ENCODE measurements at places on chromosomes 7 and 10.
A peak's percentile ranks its signal among the peaks of the same experiment; 100 is the strongest.

- DNase-seq = no peak
These were observed 133.3 kb upstream of the LAMB4 start for GRCh38 chr7:108263425-108263824.

- DNase-seq = no peak
These were observed 940 bp upstream of the PSD start for GRCh38 chr10:102419269-102420180.

DNA sequence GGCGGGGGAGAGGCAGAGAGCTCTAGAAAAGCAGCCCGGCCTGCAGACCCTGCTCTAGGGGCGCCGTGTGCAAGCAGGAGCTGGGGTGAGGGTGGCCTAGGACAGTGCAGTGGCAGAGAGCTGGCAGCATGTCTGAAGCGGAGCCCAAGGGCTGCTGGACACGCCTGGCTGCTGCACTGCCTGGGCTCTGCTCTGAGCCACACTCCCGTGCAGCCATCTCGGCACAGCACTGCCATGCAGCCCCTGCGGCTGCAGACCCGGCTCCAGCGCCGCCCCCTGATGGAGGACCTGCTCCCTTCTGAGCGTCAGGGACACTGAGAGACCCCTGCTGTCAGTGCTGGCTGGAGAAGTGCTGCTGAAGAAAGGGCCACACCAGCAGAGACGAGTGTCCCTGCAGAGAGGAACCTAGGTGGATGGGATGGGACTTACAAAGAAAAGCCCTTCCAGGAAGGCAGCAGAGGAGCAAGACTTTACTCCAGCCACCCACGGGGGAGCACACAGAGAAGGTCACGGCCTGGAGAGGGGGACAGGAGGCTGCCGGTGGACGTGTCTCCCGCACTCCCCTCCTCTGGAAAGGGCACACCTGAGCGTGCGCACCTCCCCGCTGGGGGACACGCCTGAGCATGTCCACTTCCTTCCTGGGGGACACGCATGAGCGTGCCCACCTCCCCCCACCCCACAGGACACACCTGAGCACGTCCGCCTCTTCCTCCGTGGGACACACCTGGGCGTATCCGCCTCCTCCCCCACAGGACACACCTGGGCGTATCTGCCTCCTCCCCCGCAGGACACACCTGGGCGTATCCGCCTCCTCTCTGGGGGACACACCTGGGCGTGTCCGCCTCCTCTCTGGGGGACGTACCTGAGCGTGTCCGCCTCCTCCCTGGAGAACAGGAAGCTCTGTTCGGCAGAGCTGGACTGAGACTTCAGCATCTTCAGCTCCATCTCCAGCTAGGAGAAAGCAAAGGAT, 252.9 kb downstream of the MAD1L1 start:
- no peak for DNase-seq

- no peak for DNase-seq
These were observed 30.1 kb upstream of the PAXIP1 start for GRCh38 chr7:155032978-155033377.

- no peak for DNase-seq
These were observed 578.2 kb downstream of the PARD3 start for GRCh38 chr10:34236931-34237330.

DNA sequence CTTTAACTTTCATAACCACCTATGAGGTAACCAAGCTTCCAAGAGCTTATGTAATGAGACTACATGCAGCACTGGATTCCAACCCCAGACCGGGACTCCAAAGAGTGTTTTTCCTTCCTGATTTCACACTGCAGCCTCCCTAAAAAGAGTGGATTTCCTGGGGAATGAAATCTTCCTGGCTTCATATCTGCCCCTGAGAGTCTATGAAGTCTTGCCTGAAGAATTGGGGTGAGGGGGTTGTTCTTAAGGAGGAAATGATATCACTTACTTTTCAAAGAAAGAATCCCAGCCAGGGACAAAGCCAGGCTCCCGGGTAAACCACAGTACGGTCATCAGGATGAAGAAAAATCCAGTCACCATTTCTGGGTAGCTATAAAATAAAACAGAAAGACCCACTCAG, 29.7 kb downstream of the STMP1 start:
- DNase-seq = no peak

DNA sequence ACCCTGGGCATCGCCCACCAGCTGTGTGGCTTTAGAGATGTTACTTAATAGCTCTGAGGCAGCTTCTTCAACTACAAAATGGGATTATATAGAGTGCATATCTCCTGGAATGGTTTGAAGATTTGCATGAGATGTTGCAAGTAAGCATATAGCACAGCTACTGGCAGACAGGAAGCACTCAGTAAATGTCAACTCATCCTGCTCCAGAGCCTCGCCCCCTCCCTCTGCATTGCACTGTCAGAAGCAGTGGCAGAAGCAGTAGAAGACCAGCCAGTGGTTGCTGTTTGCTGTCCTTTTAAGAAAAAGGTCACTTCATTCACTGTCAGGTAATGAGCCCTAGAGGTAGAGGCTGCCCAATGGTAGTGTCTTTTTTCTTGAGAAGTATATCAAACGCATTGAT, 180.0 kb upstream of the GHITM start:
- no peak for DNase-seq

DNA sequence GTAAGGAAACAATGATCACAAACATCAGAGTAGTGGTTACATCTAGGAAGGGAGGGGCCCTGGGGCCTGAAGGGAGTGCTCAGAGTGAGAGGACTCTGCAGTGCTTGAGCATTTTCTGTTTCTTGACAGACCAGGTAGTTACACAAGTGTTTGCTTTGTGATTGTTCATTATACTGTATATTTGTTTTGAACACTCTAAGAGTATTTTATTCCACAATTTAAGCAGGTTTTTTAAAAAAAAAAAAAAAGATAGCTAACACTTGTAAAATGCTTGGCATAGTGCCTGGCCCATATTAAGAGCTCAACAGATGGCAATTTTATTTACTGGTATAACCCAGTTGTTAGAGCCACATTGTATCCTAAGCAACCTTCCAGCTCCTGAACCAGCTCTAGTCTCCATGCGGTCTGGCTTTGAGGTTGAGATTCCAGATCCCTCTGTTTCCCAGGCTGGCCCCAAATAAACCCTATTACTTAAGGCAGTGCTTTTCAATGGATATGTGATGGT, 20.1 kb upstream of the ATXN7L1 start:
- no peak for DNase-seq

GRCh38 chr10:94038024-94038423, 44.3 kb downstream of the PLCE1 start:
- DNase-seq = no peak

DNA sequence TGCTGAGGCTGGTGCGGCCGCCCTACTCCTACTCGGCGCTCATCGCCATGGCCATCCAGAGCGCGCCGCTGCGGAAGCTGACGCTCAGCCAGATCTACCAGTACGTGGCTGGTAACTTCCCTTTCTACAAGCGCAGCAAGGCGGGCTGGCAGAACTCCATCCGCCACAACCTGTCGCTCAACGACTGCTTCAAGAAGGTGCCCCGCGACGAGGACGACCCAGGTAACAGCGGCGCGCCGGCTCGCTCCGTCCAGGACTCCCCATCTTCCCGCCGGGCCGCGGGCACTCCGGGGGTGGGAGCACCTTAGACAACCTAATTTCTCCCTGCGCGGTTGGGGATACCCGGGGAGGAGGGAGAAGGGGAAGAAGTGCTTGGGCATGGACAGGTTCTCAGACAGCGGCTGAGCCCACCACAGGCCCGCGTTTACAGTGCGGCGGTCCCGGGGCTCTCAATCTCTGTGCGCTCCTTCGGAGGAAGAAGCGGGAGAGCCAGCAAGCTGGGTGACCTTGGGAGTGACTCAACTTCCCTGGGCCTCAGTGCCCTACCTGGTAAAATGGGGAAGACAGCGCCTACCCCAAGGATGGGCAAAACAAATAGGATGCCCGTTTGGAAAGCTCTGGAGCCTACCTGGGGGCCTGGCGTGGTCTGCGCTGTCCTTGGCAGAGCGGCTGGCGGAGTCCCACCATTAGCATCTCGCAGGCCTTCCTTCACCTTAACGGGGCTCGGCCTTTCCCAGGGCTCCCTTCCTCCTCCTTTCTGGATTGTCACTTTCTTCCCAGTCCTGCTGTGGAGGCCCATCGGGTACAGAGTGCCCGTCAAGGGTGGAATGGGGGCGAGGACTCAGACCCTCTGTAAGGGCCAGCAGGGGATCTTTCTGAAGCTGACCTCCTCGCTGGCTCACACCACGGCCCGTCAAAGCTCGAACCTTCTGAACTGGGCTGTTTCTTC, 852 bp downstream of the FOXI2 start:
- no peak for DNase-seq

- peak; percentile 17 for DNase-seq
These were observed 98.9 kb downstream of the KMT2C start for GRCh38 chr7:152336754-152337368.

- DNase-seq = no peak
These were observed 33.1 kb downstream of the GLRX3 start for GRCh38 chr10:130169136-130169859.

- DNase-seq = no peak
These were observed 149.6 kb upstream of the TCERG1L start for GRCh38 chr10:131461093-131461492.

DNA sequence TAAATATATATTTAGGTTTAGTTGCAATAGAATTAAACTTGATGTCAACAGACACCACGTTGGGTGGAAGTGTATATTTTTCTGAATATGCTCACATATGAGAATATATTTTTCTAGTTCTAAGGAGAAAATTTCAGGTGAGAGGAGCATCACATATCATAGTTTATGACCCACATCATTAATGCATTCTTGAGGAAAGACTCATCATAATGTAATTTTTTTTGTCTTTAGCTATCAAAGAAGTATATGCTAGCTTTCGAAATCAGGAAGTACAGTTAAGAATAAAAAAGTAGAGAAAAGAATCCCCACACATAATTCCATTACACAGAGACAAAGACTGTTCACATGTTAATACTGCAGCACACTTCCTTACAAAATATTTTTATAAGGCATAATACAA, 30.4 kb downstream of the A1CF start:
- DNase-seq = no peak

GRCh38 chr10:24822590-24822989, 98.9 kb upstream of the ARHGAP21 start:
- peak; percentile 34 for DNase-seq

- no peak for DNase-seq
These were observed 27.9 kb downstream of the BBS9 start for GRCh38 chr7:33157311-33157710.

GRCh38 chr7:29296421-29296820, 101.8 kb downstream of the CHN2 start:
- DNase-seq = no peak

DNA sequence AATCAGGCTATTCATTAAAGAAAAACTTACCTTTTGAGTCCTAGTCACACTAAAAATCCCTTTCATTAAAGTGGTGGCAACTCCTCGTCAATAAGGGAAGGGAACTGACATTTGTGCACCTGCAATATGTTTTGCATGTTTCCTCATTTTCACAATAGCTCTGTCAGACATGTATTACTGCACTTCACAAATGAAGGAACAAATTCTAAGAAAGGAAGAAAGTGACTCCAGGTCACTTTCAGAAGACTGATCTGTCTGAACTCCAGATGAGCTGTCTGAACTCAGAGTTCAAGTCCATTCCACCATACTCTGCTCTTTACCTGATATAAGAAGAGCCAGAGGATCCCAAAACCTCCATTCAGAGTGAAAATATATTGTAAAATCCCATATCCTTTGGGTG, 50.3 kb upstream of the GSAP start:
- no peak for DNase-seq

- no peak for DNase-seq
These were observed 205.5 kb upstream of the SEMA3D start for GRCh38 chr7:85392326-85392725.

DNA sequence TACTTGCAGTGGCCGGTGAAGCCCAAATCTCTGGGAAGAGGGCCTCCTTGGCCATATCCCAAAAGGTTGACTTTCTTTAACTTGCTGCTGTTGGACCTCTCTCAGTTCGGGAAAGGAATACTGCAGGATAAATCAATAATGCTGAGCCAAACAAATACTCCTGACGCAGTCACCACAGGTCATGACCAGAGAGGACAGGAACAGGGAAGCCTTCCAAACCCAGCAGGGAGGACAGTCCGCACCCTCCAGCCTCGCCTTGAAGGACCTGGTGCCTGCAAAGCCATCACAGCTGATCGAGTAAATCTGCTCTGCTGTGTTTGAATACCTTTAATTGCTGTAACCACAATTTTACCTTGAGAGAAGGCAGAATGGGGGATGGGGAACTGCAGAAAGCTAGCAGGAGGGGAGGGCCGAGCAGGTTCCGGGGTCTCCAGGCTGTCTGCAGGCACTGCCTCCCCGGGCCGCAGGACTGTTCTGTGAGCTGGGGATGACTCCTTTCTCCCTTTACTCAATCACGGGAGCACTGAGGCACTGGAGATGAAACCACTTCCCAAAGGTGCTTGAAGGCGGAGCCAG, 20.8 kb upstream of the INSIG1 start:
- DNase-seq = no peak

GRCh38 chr10:7484456-7485243, 73.8 kb upstream of the SFMBT2 start:
- DNase-seq = peak; percentile 23

DNA sequence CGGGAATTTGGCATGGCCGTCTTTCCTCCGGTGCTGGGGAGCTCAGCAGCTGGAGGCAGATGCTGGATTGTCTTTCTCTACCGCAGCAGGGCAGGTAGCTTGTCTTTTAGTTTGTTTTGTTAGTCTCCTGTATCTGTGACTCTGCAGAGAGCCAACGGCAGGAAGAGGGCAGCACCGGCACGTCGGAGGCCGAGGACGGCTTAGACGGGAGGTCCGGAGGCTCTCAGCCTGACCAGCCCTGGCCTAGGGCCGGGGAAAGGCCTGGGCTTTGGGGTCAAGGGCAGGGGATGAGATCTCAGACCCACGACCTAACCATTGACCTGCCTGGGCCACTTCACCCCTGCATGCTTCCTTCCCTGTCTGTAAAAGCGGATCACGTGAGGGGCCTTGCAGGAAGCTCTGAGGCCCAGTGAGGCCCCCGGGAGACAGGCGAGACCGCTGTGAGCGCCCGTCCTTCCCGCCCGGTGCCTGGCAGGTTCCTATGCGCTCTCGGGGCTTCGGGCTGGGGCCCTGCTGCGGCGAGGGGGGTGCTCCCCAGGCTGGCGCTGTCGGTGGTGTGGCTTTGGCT, 72.7 kb downstream of the LHPP start:
- DNase-seq = no peak

DNA sequence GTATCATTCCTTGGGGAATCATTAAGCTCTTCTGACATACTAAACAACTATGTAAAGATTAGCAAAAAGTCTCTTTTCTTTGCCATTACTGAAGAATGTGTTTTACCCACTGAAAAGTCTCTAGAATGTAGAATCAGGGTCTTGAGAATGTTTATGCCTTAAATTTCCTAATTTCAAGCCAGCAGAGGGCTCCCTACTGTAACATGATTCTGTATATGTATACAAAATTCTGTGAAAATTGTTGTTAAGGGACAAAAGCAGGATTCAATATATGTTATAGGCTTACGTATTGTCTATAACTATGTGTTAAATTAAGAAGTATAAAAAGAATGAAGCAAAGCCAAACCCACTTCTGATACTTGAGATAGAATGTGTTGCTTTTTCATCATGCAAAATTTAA, 296.9 kb upstream of the DGKB start:
- no peak for DNase-seq

GRCh38 chr10:124482236-124482800, 20.7 kb downstream of the LHPP start:
- DNase-seq = no peak
